ENCODE measurements at places on chromosomes 4 and X. TPM values are rescaled to one million over a fixed set of nuclear protein-coding genes. Genes with fewer than 3 reads are reported as not detected.

DNA sequence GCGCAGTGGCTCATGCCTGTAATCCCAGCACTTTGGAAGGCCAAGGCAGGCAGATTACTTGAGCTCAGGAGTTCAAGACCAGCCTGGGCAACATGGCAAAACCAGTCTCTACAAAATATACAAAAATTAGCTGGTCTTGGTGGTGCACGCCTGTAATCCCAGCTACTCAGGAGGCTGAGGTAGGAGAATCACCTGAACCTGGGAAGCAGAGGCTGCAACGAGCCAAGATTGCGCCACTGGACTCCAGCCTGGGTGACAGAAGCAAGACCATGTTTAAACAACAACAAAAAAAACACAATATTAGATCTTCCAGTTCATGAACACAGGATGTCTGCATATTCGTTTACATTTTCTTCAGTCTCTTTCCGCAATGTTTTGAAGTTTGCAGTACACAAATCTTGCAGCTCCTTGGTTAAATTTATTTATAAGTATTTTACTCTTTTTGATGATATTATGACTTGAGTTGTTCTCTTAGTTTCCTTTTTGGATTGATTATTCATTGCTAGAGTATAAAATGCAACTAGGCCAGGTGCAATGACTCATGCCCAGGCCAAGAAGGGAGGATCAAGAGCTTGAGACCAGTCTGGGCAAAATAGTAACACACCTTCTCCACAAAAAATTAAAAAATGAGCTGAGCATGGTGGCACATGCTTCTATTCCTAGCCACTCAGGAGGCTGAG lies 30.4 kb upstream of the ABCG2 start:
- no peak for DNase-seq
- no peaks in the 10 kb centered on the region for H3K4me1 ChIP-seq
- H3K4me3 ChIP-seq, result no peak overlapping the region

DNA sequence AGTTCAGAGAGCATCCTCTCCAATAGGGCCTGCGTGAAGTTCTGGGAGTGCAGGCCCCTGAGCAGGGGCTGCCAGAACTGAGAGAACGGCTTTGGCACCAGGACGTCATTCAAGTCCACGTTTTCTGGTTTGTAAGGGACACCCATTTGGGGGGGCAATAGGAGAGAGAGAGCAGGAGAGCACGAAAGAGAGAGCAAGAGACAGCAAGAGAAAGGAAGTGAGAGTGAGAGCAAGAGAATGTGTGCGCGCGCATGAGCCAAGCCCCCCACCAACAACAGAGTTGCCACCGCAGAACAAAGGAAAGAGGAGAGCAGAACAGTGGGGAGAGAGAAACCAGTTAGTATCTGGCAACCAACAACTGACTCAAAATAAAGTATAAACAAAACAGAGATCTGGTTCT lies 10.4 kb downstream of the LAS1L start:
- DNase-seq, result no peak
- no peak overlapping the region for H3K27ac ChIP-seq
- H3K4me3 ChIP-seq, result no peak overlapping the region
- H3K36me3 ChIP-seq, result peaks cover 31% of the 10 kb centered on the region
- H3K4me1 ChIP-seq, result no peaks in the 10 kb centered on the region
- H3K27me3 ChIP-seq, result no peaks in the 10 kb centered on the region

GRCh38 chr4:48331577-48332330 lies 9.6 kb upstream of the SLAIN2 start:
- no peaks in the 10 kb centered on the region for H3K4me1 ChIP-seq
- H3K36me3 ChIP-seq, result no peaks in the 10 kb centered on the region
- H3K27me3 ChIP-seq, result no peaks in the 10 kb centered on the region
- no peak overlapping the region for H3K4me3 ChIP-seq

DNA sequence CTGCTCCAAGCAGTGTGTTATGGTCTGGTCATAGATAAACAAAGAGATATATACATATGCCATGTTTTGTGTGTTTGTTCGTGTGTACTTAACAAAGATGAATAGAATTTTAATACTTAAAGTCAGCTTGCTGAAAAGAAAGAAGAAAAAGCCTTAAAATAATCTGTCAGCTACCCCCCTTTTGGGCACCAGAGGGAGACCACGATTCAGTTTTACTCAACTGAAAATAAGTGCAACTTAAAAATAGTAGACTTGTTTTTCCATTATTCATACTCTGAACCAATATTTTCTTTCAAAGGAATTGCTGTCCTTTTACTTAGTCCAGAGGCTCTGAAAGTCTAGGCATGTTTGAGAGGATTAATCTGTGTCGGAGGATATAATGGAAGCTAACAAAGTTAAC lies 181.7 kb upstream of the AGTR2 start:
- DNase-seq, result no peak
- H3K4me3 ChIP-seq, result no peak overlapping the region
- H3K36me3 ChIP-seq, result no peaks in the 10 kb centered on the region

DNA sequence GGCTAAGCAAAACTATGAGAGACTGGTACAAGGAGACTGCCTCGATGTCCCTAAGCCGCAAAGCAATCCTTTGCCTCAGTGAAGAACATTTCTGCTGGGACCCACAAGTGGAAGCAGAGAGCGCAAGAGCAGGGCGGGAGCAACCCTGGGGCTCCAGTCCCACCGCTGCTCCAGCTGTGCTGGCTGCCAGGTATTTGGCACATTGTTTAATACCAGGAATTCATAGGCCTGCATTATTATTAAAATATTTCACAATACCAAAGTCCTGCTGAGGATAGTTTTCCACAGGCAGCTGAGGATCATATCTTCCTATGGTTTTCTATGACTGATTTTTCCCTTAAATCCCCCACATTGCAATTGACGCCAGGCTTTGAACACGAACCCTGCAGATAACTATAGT lies 163.5 kb upstream of the TLL1 start:
- no peaks in the 10 kb centered on the region for H3K36me3 ChIP-seq
- no peak for DNase-seq
- no peaks in the 10 kb centered on the region for H3K27me3 ChIP-seq
- H3K4me1 ChIP-seq, result no peaks in the 10 kb centered on the region

- H3K4me1 ChIP-seq, result no peaks in the 10 kb centered on the region
- no peaks in the 10 kb centered on the region for H3K36me3 ChIP-seq
- no peaks in the 10 kb centered on the region for H3K27me3 ChIP-seq
- no peak overlapping the region for H3K4me3 ChIP-seq
These were observed 239.9 kb downstream of the NKX6-1 start for GRCh38 chr4:84258905-84259830.

GRCh38 chr4:10629394-10629793 lies 55.2 kb downstream of the CLNK start:
- no peak overlapping the region for H3K4me3 ChIP-seq
- peak; percentile 15 for DNase-seq
- no peak overlapping the region for H3K27ac ChIP-seq
- no peaks in the 10 kb centered on the region for H3K27me3 ChIP-seq
- no peaks in the 10 kb centered on the region for H3K4me1 ChIP-seq

Gene HTRA3
- not detected for total RNA-seq

Gene ACOX3
- total RNA-seq, result 22.3 TPM

Gene GAGE12J
- total RNA-seq, result not detected

Gene APBB2
- total RNA-seq, result 0.86 TPM

Gene PCDH19
- not detected for total RNA-seq

Measured in CD8-positive, alpha-beta memory T cell (primary cell).